ENCODE measurements at places on chromosomes 12 and 14. TPM values are rescaled to one million over a fixed set of nuclear protein-coding genes. Genes with fewer than 3 reads are reported as not detected.

HSPB8 gene
- 136 TPM for total RNA-seq

RHOJ gene
- 6.0 TPM for total RNA-seq

DNA sequence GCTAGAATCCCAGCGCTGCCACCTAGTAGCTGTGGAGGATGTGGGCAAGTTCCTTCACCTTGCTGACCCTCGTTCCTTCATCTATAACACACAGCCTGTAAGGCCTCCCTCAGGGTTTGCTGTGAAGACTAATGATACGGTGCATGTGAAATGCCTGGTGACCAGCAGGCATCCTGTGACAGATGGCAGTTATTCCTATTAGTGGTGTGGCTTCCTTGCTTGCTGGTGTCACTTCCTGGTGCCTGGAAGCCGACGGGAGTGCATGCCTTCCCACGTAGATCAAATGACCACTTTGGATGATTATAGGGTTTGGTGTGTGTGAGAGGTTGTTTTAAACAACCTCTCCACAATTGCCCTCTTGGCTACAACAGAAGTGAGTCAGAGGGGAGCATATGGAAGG, 894.9 kb downstream of the VRK1 start:
- no peak for DNase-seq

DNA sequence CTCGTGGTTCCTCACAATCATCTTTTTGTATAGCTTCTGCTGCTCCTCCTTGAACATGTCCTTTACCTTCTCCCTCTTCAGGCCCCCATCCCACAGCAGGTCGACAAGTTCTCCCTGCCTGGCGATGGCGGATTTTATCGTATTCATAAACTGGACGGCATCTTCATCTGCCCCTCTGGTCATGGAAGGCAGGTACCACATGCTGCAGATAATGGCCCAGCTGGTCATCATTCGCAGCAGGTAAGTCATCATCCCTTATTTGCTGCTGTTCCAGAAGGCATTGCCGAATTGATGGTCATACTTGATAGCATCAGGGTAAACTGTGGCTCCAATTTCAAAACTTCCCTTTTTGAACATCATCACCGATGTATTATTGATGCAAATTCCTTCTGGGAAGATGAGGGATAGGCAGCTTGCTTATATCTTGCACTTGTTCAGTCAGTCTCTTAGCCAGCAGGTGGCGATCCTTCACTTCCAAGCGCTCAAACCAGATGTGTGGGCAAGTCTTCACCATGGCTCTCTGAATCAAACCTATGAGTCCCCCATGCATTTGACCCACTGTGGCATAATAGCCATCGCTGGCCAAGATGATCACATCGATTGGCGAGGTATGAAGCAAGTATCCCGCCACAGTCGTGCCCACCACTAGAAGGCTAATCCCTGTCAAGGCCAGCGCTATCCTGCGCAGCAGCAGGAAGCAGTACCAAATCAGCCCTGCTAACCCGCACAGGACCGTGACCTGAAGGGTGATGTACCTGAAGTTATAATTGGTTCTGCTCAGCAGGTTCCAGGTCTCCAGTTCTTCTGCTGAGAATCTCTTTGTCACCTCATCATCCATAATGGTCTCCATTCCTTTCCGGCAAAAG, 381.5 kb upstream of the STXBP6 start:
- DNase-seq, result no peak

DNA sequence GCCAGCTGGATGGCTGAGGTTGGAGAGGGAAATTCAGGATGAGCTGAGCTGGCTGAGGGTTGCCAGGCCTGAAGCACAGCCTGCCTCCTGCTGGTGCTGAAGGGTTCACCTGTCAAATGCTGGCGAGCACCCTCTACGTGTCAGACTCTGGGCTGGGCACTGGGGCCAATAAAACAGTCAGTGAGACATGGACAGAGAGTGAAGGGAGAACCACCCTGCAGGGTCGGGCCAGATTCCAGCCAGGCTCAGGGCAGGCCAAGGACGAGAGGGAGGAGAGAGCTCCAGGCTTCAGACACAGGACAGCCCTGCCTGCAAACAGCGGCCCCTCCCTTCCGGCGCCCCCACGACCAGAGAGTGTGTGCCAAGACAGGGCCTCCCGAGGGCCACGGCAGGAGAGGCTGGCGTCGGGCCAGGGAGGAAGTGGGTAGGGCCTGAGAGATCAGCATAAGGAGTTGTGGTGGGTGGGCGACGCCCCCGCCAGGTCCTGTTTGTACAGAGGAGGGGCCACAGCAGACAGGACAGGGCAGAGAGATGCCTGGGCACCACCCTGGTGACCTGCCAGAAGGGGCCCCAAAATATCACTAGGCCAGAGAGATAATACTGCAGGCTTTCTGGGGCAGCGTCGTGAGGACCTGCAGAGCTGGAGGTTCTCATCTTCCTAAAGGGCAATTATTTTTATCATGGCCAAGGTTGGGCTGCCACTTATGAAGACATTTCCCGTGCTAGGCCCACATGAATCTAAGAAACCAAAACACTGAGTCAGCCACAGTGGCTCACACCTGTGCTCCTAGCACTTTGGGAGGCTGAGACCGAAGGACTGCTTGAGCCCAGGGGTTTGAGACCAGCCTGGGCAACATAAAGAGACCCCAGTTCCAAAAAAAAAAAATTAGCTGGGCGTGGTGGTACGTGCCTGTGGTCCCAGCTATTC, 73.1 kb upstream of the GPR68 start:
- no peak for DNase-seq

DNA sequence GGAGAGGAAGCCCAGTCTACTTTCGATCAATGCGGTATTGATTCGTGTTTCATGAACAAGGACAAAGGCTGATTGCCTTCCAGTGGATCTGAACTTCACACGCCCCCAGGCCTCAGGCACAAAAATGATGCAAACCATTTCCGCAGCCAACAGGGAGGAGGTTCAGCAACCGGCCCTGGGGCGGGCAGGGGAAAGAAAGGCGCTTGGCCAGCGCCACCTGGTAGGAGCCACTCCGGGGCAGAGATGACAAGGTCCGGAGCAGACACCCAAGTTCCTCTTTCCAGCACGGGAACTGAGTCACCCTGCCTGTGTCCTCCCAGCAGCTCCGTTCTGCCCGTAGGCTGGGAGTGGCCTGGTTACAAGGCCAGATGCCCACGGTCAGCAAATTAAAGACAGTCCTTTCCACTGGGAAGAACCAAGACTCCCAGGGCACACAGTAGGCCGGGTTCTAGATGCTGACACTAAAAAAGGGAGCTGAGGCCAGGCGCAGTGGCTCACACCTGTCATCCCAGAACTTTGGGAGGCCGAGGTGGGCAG, 136.3 kb downstream of the SCARB1 start:
- no peak for DNase-seq

DNA sequence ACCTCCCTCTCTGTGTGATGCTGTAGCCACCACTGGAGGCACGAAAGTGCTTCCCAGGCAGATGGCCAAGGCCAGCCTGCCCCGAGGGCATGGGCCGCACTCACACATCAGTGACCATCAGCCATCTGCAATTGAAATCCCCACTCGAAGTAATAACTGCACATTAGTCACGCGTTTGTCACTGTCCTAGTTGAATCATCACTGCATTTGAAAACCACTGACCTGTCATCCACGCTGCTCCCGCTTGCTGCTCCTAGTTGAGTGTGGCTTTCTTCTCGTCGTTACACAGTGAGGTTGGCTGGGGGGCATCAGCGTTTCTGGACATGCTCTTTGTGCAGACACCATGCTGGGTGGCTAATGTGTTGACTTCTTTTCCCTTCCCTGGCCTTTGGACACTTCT, 176.1 kb downstream of the ADGRD1 start:
- DNase-seq, result peak; percentile 14
